ENCODE measurements at places on chromosomes 7 and 10.

- DNase-seq: no peak
Measured at GRCh38 chr10:30247704-30248103, 101.4 kb downstream of the MTPAP start.

DNA sequence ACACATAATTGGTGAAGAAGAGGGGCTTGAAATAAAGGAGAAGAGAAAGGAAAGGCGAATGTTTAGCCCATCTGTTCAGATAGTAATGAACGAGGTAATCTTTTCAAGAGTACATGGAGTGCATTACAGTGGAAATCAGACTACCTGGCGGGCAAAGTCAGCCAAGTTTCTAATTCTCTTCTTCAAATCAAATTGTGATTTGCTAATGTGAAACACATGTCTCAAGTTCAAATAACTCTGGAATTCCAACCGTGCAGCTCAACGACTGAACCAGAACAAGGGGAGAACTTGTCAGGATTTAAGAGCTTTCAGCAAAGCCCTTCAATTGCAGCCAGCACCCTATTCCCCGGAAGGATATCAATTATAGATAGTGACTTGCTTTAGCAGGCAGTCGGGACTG lies 216.9 kb downstream of the GLI3 start:
- no peak for DNase-seq

DNA sequence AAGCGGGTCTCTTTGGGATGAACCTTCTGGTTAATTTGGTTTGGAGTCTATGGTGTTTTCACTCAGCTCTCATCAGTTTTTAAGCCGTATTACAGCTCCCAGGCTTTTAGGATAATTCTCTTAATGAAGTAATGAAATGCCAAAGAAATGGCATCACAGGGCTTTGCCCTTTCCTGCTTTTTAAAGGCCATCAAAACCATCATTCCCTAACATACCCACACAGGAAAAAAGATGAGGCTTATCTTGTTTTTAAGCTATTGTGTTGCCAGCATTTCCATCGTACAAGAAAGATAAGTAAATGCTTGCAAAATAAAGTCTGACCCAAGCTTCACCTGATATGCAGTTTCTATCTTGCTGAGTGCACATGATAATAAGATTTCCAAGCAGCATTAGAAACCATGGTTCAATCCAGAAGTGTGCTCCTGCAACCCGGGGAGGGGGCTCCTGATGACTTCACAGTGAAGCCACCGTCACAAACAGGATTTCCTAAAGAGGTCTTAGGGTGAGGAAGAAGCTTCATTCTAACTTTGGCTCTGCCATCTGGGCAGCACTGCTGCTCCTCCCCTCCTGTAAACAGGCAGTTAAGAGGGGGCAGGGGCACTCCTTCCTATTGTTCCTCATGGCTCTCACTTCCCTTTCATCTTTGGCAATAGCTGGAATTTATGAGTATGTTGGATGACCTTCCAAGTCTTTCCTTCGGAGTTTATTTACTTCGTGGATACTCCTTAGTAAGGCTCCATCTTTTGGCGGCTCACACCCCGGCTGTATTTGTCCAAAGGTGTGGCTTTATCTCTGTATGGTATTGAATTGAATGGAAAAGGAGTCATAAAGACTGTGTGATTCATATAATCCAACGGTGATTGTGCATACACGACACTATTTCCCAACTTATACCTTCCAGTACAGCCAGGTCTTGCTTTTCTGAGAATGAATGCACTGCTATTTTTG lies 55.2 kb upstream of the FAM133B start:
- no peak for DNase-seq

DNA sequence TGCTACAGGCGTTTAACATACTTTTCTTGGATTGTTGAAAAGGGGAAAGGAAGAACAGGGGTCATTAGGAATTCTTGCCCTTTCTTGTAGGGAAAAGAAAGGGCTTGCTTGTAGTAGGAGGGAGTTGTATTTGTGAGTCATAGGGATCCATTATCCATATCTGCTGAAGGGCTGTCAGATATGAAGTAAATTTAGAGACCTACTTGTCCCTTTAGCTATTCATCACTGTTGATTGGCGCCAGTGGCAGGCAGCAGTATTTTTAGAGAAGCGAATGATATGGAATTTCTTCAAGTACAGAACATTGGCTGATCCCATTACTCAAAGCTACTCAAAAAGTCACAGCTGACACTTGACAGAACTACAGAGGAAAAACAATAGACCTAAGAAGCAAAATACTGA lies 97.7 kb downstream of the CELF2 start:
- no peak for DNase-seq

GRCh38 chr7:35528381-35528977 lies 166.5 kb downstream of the HERPUD2 start:
- no peak for DNase-seq

DNA sequence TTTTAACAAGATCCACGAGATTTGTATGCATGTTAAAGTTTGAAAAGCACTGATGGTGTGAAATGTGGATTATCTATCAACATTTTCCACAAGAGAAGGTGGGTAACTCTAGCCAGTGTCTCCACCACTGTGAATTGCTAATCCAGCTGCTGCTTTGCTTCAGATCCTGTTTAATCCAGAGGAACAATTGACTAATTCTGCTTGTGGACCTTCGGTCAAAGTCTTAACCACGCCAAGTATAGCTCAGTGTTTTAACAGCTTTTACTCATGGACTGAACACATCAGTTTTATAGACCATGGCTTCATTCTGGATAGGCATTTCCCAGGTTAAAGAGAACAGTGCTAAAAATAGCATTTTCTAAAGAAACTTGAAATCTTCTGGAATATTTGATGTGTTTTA lies 23.5 kb downstream of the ADK start:
- no peak for DNase-seq

- no peak for DNase-seq
Measured at GRCh38 chr7:97018791-97019531, 5.7 kb downstream of the DLX5 start.

DNA sequence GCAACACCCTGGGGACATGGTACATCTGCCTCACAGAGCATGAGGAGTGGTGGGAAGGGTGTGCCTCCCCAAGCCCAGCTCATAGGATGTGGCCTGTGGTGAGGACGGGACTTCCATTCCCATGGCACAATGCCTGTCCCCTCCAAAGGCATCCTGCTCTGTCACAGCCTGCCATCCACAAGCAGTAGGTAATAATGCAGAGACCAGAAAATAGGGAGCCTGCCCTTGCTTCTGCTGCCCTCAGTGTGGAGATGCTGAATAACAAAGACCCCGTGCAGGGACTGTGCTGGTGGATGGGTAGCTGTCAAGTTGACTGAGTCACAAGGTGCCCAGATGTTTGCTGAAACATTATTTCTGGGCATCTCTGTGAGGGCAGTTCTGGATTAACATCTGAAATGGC lies 199.9 kb upstream of the GRB10 start:
- DNase-seq: no peak

DNA sequence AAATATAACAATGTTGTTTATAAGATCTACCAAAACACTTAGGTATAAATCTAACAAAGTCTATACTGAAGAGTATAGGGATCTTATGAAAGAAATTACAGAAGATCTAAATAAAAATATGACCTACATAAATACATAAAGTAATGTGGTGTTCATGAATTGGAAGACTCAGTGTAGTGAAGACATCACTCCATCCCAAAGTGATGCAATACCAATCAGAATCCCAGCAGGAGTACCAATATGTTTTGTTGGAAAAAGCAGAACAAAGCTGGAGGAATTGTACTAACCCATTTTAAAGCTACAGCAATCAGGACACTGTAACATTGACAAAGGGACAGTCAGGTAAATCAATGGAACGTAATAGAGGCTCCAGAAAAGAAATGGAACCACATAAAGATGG lies 76.4 kb downstream of the CCSER2 start:
- no peak for DNase-seq

DNA sequence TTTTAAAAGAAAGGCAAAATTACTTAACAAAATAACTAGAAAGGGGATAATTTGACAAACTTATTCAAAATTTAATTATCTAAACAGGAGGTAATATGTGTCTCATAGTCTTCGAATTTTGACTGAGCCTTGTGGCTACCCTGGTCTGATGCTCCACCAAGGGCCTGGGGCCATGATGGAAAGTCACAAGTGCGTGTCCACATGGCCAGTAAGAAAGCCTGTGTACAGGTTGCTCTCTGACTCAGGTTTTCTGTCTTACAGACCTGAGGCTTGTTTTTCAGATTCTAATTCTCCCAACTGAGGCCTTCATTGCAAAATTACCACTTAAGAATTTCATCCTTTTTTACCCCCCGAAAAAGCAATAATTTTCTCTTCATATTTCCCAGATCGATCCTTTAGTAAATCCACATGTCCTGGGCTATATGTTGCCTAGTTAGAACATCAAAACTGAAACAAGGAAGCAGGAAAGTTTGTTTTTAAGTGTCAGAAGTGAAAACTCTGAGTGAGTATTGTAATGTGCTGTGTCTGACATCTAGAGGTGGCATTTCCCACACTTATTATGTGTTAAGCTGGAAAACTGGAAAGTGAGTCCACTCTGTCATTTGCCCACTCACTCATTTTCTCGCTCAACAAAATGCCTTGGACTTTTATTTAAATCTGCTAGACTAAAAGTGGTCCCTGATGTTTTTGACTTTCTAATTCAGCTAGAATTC lies 10.0 kb downstream of the CYP3A43 start:
- DNase-seq: no peak

DNA sequence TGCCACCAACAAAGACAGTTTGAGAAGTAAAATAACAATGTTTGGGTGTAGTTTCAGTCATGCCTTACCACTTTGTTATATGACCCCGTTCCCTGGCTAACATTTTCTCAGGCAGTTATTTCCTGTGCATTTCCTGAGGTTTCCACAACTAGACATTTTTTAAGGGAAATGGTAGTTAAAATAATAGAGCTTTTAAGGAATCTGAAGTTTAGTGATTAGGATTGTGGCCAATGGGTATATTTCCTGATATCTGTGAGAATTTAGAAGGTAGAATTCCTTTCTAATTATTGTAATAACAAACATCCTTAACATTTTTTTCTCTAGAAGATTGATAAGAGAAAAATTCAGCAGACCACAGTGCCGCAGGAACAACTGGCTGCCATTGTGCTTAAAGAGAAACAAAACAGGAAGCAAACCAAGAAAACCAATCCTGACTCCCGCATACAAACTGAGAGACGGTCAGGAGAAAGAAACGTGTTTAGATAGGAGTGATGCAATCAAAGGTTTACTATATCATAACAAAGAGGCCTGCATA lies 193.6 kb downstream of the MBL2 start:
- DNase-seq: no peak

DNA sequence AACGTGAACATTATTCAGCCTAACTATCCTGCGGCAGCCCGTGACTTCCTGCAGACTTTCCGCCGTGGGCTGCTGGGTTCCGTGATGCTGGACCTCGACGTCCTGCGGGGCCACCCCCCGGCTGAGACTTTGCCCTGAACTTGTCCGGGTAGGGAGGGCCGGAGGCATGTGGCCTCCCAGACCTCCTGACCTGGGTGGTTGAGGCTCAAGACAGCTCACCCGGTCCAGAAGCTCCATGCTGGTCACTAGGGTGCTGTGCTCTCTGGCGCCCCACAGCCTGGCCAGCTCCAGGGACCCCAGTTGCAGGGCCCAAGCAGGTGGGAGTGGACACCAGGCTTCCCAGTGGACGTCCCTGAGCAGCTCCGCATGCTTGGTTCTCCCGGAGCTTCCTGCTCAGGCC lies 4.4 kb downstream of the SPRN start:
- DNase-seq: no peak

DNA sequence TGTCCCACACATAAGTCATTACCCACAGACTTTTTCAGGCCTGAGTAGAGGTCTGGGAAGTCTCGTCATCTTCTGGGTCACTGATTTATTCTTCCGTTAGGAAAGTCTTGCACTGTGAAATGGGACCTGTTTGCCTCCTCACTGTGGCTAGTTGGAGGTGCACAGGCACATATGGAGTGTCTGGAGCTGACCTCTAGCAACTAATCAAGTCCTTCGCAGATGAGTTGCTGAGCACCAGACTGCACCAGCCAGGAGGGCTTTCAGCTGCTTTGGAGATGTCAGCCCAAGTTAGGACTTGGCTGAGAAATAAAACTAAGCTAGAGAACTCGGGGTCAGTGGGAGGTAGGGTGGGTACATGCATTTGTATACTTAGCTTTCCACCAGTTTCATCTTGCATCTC lies 578.0 kb downstream of the GRID1 start:
- DNase-seq: no peak

- DNase-seq: peak; percentile 69
Measured at GRCh38 chr7:140696680-140697446, at the start of gene NDUFB2. Gene NDUFB2, plus strand, starts transcription at chr7:140696708. Its CDS starts 37 bp downstream, at chr7:140696745.

GRCh38 chr10:53786236-53786900 lies 1013.8 kb upstream of the MBL2 start:
- DNase-seq: no peak

GRCh38 chr10:124002391-124003069 lies 90.9 kb downstream of the CHST15 start:
- no peak for DNase-seq

DNA sequence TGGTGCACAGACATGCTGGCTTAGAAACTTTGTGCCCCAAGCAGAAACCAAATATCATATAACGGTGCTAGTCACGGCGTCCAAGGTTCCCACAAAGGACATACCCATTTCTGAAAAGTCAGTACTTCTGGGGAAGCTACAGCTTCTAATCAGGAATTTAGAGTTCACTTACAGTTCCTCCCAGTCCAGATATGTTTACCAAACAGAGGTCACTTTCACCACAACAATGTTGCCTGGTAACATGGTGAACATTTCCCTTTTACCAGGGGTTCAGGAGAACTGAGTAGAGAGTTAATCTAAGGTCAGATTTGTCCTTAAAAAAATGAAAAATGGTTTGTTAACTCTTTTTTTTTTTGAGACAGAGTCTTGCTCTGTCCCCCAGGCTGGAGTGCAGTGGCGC lies 265.9 kb upstream of the MKLN1 start:
- no peak for DNase-seq

GRCh38 chr7:50565559-50565916 lies 333 bp upstream of the DDC start:
- DNase-seq: no peak

Measured in stimulated activated CD8-positive, alpha-beta memory T cell treated with anti-CD3 and anti-CD28 coated beads, Interleukin-12 subunit alpha, Interleukin-12 subunit beta, amount 100 ng/mL, for 4 hours (primary cell).